Ecto neural progenitor cell (in vitro differentiated cells): ENCODE measurements at places on chromosomes 6 and 20.

DNA sequence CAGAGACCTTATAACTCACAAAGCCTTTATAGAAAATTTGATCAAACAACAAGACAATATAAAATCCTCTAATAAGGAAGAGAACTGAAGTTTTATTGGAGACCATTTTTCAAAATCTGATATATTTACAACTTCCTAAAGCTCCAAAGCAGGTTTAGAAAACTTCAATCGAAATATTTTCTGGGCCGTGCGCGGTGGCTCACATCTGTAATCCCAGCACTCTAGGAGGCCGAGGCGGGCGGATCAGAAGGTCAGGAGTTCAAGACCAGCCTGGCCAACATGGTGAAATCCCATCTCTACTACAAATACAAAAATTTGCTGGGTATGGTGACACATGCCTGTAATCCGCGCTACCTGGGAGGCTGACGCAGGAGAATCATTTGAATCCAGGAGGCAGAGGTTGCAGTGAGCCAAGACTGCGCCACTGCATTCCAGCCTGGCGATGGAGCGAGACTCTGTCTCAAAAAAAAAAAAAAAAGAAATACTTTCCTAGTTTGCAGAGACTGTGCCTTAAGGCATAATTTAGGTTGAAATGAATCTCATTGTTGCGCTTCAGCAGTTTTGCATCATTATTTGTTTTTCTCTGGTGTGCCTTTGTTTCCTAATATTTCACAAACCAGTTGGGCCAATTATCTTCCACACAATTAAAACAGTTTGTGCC lies 60.6 kb upstream of the ASIP start:
- DNase-seq = no peak

GRCh38 chr6:149128489-149129145 lies 188.9 kb upstream of the TAB2 start:
- DNase-seq = no peak

DNA sequence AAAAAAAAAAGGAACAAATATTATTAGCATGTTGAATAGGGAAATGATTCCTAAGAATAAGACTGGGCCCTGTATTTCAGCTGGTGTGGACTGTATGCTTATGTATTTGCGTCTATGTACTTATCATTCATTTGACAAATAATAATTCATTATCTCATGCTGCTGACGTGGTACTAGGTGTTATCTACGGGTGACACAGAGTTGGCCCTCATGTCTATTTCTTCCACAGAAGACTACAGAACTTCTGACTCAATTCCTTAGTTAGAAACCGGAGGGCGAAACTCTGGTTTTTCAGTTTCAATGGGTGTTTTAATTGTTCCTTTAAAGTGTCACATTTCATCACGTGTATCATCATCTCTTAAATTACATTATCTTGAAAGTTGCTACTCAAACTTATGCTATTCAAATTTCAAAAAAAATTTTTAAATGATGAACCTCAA lies 305.9 kb downstream of the CLIC5 start:
- no peak for DNase-seq

- peak; percentile 58 for DNase-seq
These were observed 220.2 kb upstream of the EXOC2 start for GRCh38 chr6:912871-913835.

- no peak for DNase-seq
These were observed 91.9 kb downstream of the PDE10A start for GRCh38 chr6:165571068-165571682.

GRCh38 chr6:300494-301198 lies 8.4 kb downstream of the DUSP22 start:
- DNase-seq = no peak

- DNase-seq = no peak
These were observed 140.5 kb upstream of the SYNDIG1 start for GRCh38 chr20:24328901-24329300.

GRCh38 chr6:31614075-31614619 lies 887 bp upstream of the AIF1 start:
- no peak for DNase-seq

- DNase-seq = no peak
These were observed 125.9 kb downstream of the CDK19 start for GRCh38 chr6:110689275-110689935.

DNA sequence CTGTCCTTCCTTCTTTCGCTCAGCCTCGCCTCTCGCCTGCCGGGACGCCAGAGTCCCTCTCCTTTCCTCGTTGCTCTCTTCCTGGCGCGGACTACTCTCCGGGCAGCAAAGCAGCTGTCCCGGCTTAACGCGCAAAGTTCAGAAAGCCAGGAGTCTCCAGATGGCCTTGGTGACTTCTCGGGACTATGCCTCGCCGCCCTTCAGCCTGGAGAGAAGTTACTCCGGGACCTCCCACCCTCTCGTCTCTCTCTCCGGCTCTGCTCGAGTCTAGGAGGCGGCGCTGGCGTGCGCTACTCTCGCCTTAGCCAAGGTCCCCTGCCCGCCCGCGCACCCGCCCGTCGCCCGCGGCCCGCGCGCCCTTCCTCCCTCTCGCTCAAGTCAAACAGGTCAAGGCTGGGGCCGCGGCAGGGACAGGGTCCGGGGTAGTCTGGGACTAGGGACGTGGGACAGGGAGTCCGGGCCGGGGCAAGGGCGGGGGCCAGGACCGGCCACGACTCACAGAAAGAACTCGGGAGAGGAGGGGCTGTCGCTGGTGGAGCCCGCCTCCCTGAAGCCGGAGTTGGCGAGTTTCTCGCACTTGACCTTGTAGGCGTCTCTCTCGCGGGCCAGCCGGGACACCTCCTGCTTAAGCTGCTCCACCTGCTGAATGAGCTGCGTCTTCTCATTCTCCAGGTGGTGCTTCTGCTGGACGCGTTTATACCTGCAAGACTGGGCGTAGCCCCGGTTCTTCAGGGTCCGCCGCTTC lies 1.5 kb downstream of the MAFB start:
- DNase-seq = peak; percentile 78

DNA sequence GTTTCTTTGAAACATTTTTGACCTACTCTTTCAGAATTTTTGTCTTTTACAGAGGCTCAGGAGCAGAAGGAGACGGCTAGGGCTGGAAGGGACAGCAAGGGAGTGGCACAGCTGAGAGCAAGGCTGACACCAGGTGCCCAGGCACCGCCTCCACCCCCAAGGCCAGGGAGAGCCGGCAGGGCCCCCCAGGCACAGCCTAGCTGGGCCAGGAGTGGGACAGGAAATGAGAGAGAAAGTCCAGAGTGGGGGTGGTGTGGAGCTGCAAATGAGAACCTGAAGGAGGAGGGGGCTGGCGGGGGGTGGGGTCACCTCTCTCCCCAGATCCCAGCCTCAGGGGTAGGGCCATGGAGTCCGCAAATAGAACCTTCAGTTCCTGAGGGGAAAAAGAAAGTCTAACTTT lies 236.7 kb downstream of the CDC5L start:
- DNase-seq = peak; percentile 55

DNA sequence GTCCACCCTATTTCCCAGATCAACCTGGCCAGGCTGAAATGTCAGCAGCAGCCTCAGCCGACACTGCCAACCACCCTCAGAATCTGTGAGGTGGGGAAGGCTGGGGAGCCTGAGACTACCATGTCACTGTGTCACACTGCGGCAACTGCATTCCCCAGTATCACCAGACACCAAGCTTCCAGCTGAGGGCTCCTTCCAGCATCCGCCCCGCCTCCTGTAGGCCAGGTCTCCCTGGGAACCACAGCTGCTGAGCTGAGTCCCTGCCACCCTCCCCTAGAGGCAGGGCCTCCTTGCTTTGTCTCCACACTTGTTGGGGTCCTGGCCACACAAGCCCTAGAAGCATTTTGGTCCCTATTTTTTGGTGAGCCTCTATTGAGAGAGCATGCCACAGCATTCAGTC lies 115.7 kb downstream of the UNC5CL start:
- peak; percentile 54 for DNase-seq

GRCh38 chr20:2103461-2104153 lies 2.0 kb downstream of the STK35 start:
- DNase-seq = no peak

DNA sequence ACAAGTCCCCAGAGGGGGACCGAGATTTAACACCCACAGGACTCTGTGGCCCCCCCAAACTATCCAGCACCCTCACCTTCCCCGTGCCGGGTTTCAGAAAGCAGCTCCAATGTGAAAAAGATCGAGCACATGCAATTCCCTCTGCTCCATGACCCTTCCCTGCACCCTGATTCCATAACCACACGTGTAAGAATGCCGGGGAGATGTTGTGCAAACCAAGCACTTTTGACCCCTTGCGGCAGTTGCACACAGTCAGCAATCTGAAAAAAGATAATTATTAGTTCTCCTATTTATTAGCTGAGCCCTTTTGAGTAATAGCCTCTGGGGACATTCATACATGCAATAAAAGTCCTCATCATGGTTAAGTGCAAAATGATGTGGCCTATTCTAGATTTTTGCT lies 13.0 kb downstream of the FOXQ1 start:
- DNase-seq = no peak

GRCh38 chr6:133551847-133552341 lies 310.7 kb downstream of the EYA4 start:
- DNase-seq = no peak

- no peak for DNase-seq
These were observed 4.1 kb upstream of the CEP250 start for GRCh38 chr20:35451295-35451694.

GRCh38 chr6:142235272-142235671 lies 66.5 kb upstream of the ADGRG6 start:
- DNase-seq = no peak

DNA sequence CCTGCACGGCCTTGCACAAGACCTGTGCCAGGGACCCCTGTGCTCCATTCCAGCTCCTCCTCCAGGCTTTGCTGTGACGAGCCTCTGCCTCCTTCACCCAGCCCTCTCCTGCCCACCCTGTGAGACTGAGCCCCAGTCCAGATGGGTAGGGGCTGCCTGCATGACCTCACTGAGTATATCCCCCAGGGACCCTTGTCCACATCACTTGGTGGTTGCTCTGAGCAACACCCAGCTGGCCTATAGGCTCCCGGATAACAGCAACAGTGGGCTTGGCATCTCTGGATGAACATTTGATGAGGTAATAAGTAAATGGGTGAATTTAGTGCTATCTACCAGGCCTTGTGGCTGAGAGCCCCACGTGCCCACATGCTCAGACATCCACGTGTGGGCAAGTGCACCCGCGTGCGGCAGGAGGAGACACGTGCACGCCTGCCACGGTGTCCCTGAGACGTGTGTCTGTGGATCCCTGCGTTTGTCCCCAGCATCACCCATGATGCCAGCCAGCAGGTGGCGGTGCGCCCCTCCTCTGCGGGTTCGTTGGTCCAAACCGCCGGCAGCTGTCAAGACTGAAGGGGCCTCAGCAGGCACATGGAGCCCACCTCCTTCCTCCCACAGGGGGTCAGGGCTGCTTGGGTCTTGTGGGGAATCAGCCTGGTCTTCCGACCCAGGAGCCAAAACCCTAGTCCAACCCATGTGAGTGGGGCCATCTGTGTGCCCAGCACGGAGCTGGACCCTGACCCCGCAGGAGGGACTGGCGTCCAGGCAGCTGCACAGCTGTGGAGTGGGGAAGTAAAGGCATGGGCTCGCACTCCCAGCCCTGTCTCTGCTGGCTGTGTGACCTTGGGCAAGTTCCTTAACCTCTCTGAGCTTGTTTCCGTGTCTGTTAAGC lies 45.9 kb downstream of the FGD2 start:
- peak; percentile 93 for DNase-seq

GRCh38 chr20:57685146-57685758 lies 24.6 kb downstream of the PMEPA1 start:
- DNase-seq = no peak

- DNase-seq = no peak
These were observed 918.3 kb upstream of the MAP3K7 start for GRCh38 chr6:91505199-91505598.

GRCh38 chr20:39993742-39994141 lies 695.3 kb downstream of the MAFB start:
- DNase-seq = no peak

DNA sequence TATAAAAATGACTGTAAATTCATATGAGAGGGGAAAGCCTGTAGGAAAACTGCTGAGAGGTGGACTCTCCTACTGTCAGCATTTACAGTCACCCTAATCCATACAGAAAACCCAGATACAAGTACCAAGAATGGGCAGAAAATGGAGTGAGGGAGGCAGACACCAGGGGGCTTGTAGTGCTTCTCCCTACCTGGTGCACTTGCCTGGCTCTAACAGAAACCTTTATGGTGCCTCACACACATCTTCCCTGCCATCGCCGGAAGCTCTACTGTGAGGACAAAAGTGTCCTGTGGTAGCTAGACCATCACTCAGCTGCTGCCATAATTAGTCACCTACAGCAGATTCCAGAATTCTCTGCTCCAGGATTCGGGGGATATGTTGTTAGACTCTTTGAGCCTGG lies 441.3 kb downstream of the TFAP2B start:
- DNase-seq = no peak

GRCh38 chr6:146739696-146740095 lies 140.9 kb downstream of the ADGB start:
- no peak for DNase-seq

DNA sequence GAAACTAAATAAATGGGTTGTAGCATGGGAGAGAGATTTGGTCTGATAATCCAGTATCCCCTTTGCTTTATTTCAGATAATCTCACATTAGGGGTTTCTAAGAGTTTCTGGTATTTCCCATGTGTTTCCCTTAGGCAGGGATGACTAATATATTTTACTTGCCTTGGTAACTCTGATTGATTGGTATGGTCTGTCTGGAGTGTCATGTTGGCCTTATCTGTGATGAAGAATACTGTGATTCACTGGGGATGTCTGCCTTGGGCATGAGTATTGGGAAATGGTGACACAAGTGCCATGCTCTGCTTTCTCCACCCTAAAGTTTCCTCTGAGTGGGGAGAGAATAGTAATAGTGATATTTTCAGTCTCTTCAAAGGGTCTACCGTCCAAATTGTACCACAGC lies 10.1 kb downstream of the SLC22A2 start:
- DNase-seq = no peak

DNA sequence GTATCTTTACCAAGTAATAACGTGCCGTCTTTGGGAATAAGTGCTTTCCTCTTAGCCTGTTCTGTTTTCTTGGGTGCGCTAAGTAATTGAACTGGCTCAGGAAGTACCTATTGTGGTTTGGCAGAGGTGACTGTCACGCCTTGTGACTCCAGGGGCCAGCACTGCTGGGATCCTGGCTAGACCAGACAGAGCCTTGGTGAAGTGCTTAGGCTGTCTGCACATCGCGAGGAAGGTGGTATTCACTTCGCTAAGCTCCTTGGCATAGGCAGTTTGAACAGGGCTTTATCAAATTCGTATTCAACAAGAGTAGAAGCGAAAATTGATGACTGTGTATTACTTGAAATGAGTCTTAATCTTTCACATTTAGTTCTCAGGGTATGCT lies 17.6 kb downstream of the PRDM1 start:
- no peak for DNase-seq
